ENCODE measurements at places on chromosomes 7 and 10.

DNA sequence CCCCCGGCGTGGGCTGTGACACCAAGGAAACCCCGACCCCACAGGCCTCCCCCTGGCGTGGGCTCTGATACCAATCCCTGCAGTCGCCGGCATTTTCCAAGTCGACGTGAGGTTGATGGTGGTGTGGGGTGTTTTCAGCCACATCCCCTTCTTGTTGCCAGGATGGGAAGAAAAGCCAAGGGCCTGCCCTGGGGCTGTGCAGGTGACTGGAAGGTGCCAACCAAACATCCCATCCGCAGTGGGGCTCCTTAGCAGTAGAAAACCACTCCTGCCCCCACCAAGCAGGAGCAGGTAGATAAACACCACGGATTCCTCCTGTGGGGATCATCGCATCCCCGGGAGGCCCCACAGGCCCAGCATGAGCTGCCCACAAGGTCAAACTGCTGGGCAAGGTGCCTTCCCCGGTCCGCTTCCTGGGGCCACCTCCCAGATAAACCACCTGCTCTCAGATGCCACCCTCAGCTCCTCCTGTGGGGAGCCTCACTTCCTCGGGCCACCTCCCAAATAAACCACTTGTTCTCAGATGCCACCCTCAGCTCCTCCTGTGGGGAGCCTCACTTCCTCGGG is 88.5 kb upstream of the DIP2C start:
- DNase-seq: no peak

DNA sequence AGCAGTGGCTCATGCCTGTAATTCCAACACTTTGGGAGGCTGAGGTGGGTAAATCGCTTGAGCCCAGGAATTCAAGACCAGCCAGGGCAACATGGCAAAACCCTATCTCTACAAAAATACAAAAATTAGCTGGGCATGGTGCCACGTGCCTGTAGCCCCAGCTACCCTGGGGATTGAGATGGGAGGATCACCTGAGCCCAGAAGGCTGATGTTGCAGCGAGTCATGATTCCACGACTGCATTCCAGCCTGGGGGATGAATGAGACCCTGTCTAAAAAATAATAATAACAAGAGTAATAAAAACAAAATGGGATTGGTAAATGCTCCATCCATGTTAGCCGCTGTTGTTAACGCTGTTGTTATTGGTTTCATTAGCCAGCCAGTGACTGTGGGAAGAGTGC is 1.3 kb upstream of the HKDC1 start:
- no peak for DNase-seq

DNA sequence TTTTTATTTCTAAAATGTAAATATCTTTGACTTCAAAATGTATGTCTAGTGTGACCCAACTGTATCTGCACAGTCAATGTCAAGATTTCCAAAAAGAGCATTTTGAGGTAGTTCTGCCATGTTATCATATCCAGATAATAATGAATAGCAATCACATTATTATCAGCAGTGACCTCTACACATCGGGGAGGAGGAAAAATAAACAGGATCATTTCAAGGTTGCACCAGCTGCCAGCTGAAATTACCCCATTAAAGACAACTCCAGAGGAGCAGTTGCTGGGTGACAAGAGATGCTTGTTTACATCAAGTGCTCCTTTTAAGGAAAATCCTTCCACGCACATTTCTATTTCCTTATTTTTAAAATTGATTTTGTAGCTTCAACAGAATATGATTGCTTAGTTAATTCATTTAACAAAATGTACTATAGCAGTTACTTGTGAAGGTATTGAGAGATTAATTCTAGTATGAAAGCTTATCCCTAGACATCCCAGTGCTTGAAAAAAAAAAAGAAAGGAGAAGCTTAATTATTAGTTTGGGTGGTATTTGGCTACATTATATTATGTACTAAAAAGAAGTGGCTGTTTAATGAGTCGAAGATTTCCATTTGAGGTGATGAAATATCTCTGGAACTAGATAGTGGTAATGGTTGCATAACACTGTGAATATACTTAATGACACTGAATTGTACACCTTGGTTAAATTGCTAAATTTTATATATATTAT is 19.3 kb upstream of the SLC35G1 start:
- DNase-seq: no peak

GRCh38 chr7:39952374-39952773 is 2.3 kb downstream of the CDK13 start:
- DNase-seq: no peak

GRCh38 chr7:80895056-80895455 is 23.8 kb downstream of the SEMA3C start:
- DNase-seq: no peak

DNA sequence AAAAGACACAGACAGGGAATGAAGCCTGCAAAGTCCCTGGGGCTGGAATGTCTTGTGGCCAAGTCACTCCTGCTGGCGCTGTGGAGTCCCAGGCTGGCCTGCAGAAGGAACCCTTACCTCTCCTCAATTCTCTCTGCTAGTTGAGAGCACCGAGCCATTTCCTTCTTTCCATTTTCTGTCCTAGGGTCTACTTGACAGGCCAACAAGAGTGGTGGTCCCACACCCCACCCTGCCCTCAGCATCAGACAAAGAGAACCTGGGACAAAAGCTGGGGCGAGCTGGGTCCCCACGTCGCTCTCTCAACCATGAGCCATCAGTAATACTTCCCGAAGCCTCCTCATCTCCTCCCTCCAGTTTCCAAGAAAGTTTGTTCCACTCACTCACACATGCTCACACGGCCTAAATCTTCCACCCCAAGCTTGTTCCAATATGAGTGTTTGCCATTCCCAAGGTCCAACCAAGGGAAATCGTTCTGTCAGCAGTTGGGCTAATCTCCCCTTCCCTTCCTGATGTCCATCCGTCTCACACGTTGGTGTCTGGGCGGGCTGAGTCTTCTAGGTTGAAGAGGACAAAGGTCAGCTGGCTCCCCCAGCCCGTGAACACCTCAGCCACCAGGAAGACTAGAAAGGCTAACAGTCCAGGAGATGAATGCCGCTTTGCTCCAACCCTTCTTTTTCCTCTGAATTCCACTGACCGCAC is 44.3 kb downstream of the CLEC2L start:
- DNase-seq: no peak

- no peak for DNase-seq
Observed at GRCh38 chr7:33114976-33115375, 5.8 kb upstream of the RP9 start.

- DNase-seq: no peak
Observed at GRCh38 chr7:75813781-75814236, at the start of gene CCL24. TSS of gene CCL24 (minus strand) at chr7:75813806. CDS start at chr7:75813715, 91 bp downstream.

DNA sequence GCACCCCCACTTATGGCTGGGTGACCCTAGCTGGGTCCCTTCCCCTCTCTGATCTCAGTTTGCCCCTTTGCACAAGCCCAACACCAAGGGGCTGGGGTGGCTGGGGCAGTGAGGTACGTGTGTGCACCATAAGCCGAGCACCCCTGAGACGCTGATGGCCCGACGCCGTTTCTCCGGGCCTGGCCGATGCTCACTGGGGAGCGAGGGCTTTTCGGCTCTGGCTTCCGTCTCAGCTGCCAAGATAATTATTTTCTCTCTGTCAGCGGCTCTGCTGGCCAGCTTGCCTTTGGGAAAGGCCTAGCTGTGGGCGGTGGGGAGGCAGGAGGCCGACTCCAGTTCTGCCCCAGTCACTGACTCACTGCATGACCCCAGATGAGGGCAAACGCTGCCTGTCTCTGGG is 91.0 kb downstream of the ZMIZ1 start:
- DNase-seq: no peak

DNA sequence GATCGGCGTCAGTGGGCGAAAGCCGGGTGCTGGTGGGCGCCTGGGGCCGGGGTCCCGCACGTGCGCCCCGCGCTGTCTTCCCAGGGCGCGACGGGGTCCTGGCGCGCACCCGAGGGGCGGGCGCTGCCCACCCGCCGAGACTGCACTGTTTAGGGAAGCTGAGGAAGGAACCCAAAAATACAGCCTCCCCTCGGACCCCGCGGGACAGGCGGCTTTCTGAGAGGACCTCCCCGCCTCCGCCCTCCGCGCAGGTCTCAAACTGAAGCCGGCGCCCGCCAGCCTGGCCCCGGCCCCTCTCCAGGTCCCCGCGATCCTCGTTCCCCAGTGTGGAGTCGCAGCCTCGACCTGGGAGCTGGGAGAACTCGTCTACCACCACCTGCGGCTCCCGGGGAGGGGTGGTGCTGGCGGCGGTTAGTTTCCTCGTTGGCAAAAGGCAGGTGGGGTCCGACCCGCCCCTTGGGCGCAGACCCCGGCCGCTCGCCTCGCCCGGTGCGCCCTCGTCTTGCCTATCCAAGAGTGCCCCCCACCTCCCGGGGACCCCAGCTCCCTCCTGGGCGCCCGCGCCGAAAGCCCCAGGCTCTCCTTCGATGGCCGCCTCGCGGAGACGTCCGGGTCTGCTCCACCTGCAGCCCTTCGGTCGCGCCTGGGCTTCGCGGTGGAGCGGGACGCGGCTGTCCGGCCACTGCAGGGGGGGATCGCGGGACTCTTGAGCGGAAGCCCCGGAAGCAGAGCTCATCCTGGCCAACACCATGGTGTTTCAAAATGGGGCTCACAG is 1.1 kb downstream of the EGFR start:
- no peak for DNase-seq

- DNase-seq: no peak
Observed at GRCh38 chr10:68595513-68595912, 35.4 kb downstream of the TET1 start.

DNA sequence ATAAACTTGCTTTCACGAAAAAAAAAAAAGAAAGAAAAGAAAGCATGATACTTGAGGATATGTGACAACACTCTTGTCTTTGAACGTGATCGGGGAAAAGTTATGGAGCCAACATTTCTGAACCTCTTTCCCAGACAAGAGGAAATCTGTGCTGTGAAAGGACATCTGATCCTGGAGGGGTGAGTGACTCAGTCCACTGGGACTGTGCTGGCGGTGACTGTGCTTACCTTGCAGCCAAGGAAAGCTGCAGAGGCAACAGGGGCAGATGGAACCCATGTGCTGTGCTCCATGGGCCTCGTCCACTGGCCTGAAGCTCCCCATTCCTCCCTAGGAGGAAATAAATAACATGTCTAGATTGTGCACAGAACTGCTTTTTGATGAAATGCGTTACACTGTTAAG is 116.5 kb upstream of the RAB11FIP2 start:
- DNase-seq: no peak
